Activated T-cell treated with anti-CD3 and anti-CD28 coated beads, Interleukin-2, amount 50 U/mL, for 72 hours (primary cell): ENCODE measurements at places on chromosomes 5 and 9. TPM values are rescaled to one million over a fixed set of nuclear protein-coding genes. Genes with fewer than 3 reads are reported as not detected.

- no peak for DNase-seq
Observed at GRCh38 chr5:68011801-68012200, 203.8 kb upstream of the PIK3R1 start.

GABRB2 gene
- total RNA-seq: not detected

GRCh38 chr5:38548064-38548759 lies 8.2 kb downstream of the LIFR start:
- DNase-seq: no peak

DNA sequence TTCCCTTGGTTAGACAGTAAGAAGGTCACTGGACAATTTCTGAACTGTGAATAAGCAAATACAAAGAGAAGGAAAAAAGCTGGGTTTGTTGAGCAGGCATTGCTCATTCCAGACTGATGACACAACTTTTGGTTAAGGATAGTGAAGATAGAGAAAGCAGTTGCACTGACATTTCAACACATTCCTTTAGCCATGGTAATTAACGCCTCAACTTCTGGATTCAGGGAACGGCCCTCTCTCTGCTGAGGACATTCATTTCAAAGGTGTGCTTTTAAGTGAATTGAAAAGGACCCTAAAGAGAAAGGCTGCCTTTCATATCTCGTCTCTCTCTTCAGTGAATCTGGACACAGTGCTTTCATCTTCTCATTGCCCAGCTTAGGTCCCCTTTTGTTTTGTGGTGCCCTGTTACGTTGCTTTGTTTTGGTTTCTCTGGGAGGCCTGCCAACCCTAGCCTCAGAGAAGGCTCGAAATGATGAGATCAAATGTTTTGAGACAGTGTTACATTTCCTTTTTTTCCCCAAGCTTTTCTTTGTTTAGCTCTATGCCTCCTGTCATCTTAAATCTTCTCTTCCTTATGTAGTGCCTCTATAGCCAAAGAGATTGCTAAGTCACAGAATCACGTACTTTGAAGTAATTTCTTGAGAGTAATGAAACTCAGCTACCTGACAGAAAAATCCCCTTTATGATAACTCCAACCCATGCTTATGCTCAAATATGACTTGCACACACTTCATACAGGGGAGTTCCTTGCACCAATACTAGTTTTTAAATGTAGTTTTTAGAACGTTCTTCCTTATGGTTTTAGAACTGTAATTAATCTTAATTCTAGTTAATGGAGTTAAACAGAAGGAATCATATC lies 94.4 kb upstream of the IFNE start:
- peak; percentile 67 for DNase-seq

DNA sequence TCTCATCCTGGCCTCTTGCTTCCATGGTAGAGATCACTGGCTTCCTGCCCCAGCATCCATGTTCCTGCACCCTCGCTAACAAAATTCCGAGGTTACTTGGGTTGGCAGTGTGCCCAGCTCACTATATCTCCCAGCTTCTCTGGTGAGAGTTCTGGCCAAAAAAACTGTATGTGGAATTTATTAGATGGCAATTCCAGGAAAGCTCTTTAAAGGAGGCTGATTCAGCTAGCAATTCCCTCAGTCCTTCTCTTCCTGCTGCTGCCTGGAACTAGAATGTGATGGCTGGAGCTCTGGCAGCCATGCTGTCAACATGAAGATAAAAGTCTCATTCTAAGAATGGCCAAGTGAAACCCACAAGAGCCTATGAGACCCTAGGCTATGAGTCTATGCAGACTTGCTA lies 88.8 kb downstream of the SECISBP2 start:
- DNase-seq: no peak

GRCh38 chr5:76641514-76642120 lies 18.4 kb upstream of the F2RL2 start:
- peak; percentile 72 for DNase-seq

NRARP gene
- total RNA-seq: 2.0 TPM

DNA sequence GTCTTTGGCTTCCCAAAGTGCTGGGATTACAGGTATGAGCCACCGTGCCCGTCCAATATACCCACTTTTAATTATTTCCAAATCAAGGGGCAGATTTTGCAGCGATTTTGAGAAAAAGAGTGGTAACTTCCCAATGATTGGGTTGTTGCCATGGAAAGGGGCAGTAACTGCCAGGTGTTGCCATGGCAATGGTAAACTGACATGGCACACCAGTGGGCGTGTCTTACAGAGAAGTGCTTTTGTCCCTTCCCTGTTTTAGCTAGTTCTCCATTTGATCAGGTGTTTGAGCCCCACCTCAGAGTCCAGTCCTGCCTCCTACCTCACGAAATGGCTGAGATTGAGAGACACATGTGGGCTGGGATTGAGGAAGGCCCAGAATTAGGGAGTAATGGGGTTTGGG lies 86.3 kb upstream of the IER5L start:
- no peak for DNase-seq

DNA sequence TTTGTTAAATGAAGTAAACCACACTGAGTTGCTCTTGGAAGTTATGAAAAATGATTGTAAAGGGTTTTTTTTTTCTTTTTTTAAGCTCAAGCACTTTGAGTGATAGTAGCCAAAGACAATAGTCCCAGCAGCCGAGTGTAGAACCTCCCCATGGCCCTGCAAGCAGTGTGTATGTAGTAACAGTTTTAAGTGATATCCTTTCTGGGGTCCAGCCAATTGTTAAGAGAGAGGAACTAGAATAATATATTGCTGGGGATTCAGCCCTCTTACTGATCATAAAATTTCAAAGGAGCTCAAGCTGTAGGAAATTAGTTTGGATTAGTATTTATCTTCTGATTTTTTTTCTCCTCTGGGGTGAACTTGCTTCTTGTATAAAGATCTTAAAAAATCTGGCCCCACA lies 43.2 kb downstream of the NPR3 start:
- DNase-seq: no peak

- DNase-seq: no peak
Observed at GRCh38 chr5:83184534-83184933, 107.2 kb downstream of the XRCC4 start.

IL7R gene
- 143 TPM for total RNA-seq

SLC46A2 gene
- total RNA-seq: not detected

CCNI2 gene
- 4.6 TPM for total RNA-seq

- no peak for DNase-seq
Observed at GRCh38 chr5:125043781-125044391, 297.4 kb upstream of the ZNF608 start.
